ENCODE measurements at places on chromosomes 1 and 21. TPM values are rescaled to one million over a fixed set of nuclear protein-coding genes. Genes with fewer than 3 reads are reported as not detected.

The NMNAT2 gene
- total RNA-seq, result 0.60 TPM

The FCRL4 gene
- total RNA-seq, result not detected

The CELA3A gene
- 7.6 TPM for total RNA-seq

The AGL gene
- 45.7 TPM for total RNA-seq

The FAM167B gene
- 8.6 TPM for total RNA-seq

The GJB4 gene
- not detected for total RNA-seq

The LRRIQ3 gene
- total RNA-seq, result 0.37 TPM

The ERG gene
- total RNA-seq, result 25.8 TPM

The RIIAD1 gene
- total RNA-seq, result not detected

The NGF gene
- 6.7 TPM for total RNA-seq

The LRRC71 gene
- total RNA-seq, result not detected

The GIPC2 gene
- 8.4 TPM for total RNA-seq

The FASLG gene
- total RNA-seq, result 0.28 TPM

The CA14 gene
- not detected for total RNA-seq

The SPATA46 gene
- not detected for total RNA-seq

The UTS2 gene
- total RNA-seq, result not detected

The SPOCD1 gene
- 13.5 TPM for total RNA-seq

The GPR157 gene
- 8.3 TPM for total RNA-seq

The SLC45A3 gene
- total RNA-seq, result 5.3 TPM

The SLC9C2 gene
- total RNA-seq, result not detected

The PTGFR gene
- total RNA-seq, result 16.1 TPM

The COL16A1 gene
- 179 TPM for total RNA-seq

The TMPRSS15 gene
- total RNA-seq, result not detected

The RNU1-2 gene
- 12,584 TPM for total RNA-seq

The AK5 gene
- 0.93 TPM for total RNA-seq

The CAMK2N1 gene
- 22.9 TPM for total RNA-seq

The S100A16 gene
- total RNA-seq, result 67.0 TPM

The RGS7 gene
- not detected for total RNA-seq

The TNFAIP8L2 gene
- total RNA-seq, result 4.2 TPM

The MCOLN2 gene
- 0.71 TPM for total RNA-seq
